Neural crest cell (in vitro differentiated cells): ENCODE measurements at places on chromosomes 6 and 20.

DNA sequence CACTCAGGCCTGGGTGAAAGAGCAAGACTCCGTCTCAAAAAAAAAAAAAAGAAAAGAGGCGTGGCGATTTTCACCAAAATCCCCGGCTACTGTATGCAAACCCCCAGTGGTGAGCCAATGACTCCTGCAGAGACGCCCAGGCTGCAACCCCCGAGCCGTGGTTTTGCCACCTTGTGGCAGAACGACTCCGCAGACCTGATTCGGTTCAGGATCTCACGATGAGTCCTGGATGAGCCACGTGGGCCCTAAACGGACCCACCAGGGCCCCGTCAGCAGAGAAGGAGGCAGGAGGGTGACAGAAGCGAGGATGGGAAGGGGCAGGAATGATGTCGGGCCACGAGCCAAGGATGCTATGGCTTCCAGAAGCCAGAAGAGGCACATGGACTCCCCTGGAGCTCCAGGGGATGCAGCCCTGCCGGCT is 42.5 kb downstream of the SLC2A4RG start:
- DNase-seq, result no peak

GRCh38 chr6:28880894-28881780 is 42.6 kb downstream of the TRIM27 start:
- peak; percentile 94 for DNase-seq

- DNase-seq, result no peak
These were observed 116.3 kb downstream of the FAXC start for GRCh38 chr6:99233219-99233618.

- no peak for DNase-seq
These were observed 145.6 kb downstream of the TASP1 start for GRCh38 chr20:13493143-13493542.

DNA sequence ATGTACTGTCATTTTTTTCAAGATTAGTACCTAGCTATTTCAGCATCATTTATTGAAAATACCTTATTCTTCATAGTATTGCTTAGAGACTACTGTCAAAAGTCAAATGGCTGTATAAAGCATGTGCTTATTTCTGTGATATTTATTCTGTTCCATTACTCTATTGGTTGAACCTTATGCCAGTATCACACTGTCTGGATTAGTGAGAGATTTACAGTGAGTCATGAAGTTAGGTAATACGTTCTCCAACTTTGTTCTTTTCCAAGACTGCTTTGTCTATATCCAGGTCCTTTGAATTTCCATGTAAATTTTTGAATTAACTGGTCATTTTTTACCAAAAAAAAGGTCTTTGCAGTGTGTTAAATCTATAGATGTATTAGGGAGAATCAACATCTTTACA is 18.6 kb upstream of the RNF217 start:
- DNase-seq, result no peak

- DNase-seq, result no peak
These were observed 347.7 kb downstream of the BCKDHB start for GRCh38 chr6:80454197-80454596.

- DNase-seq, result no peak
These were observed 21.8 kb downstream of the MAN1A1 start for GRCh38 chr6:119327810-119328209.

DNA sequence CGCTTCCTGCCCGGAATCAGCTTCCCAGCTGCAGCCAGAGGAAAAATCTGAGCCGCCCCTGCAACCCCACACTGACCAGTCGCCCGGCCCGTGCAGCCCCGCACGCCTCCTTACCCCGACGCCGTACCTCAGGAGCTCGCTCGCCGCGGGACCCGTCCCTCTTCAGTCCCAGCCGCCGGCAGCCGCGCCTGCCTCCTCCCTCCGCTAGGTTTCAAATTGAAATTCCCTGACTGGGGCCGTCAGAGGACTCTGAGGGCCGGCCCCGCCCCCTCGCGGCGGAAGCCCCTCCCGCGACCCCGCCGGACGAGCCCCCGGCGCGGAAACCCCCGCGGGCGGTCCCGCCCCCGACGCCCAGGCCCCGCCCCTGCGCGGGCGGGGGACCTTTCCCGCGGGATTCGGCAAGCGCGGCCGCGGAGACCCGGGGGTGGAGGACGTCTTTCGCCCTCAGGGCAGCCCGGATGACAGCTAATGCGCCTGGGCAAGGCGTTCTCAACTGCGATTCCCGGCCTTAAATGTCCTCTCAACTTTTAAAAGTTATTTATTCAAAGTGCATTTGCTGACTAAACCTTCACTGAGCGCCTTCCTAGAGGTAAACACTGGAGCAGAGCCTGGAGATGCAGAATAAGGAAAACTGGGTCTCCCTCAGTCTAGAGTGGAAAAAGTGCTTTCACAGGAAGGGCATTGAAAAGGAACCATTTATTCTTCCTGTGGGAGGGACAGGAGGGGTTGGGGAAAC is at the start of gene EPB41L2:
Gene EPB41L2 (minus strand): TSS at position 218 of the 736 bp plus-strand sequence. CDS start 106,760 bp downstream, outside the sequence.
- peak; percentile 91 for DNase-seq

- DNase-seq, result no peak
These were observed 28.5 kb downstream of the SMOC2 start for GRCh38 chr6:168469521-168469920.

GRCh38 chr20:40843251-40843650 is 154.2 kb upstream of the MAFB start:
- no peak for DNase-seq

- DNase-seq, result no peak
These were observed 16.7 kb upstream of the OSTM1 start for GRCh38 chr6:108091288-108091687.

GRCh38 chr6:11168091-11168635 is 56.6 kb upstream of the ERVFRD-1 start:
- no peak for DNase-seq

DNA sequence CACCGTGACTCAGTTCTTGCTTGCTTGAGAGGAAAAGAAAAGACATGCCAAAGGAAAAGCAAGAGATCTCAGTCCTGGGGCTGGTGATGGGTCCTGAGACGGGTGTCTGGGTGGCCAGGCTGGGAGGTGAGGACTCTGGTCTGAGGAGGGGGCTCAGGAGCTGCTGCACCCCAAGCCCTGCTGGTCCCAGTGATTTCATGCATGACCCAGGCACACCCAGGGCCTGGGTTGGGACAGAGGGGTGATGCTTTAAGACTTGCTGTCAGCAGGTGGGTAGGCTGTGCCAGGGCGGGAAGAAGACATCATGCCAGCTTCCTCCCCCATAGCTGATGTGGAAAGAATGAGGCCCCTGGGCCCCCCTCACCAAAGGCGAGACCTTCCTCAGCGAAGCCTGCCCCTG is 65.1 kb upstream of the PMEPA1 start:
- DNase-seq, result no peak

GRCh38 chr6:56764081-56764566 is 121.4 kb upstream of the DST start:
- DNase-seq, result no peak
